Activated T-helper 1 cell treated with Interleukin-2 at 50 U/mL for 16 hours (primary cell): ENCODE measurements at places on chromosomes 4 and X.

GRCh38 chr4:7342223-7343080 lies 92.3 kb downstream of the PSAPL1 start:
- DNase-seq, result no peak

DNA sequence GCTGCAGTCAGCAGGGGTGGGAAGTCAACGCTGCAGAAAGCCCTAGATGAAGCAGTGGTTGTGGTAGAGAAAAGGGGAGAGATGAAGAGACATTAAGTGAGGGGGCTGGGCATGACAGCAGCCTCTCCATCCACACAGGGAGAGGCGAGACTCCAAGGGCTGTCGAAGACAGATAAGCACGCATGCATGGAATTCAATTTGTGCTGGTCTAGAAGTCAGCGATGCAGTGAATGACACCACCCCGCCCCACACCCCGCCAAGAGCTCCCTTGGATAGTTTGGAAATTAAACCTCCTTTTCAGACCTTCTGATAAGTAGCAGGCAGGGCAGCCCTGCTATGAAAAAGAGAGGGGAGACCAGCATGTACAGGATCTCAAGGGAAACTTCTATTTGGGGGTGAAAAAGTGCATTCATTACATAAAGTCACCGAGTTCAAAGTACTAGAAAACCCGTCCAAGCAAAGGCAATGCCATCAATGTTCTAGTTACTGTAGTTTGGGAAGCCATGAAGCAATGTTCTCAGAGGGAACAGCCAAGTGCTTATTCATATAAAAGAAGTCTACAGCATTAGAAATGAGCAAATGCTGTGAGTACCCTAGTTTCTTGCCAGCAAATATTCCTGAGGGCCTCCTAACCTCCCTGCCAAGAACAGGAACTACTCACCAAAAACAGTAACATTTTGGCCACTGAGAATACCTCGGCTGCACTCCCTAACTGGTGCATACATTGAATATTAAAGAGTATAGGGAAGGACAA lies 152.3 kb upstream of the ANXA10 start:
- DNase-seq, result no peak

DNA sequence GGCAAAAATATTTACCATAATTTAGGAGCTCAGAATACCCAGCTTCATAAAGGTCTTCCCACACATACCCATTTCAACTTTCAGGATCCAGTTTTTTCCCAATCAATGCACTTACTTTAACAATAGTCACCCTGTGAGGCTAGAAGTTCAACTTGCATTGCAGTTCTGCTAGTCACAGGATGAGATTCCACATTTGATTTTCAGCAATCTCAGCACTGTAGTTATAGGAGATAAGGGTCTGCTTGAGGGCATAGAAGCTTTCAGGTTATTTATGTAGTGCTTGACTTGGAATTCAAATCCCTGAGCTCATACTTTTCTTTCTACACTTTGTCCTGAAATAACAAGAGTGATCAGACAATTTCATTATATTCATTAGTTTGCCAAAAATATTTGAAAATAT lies 78.3 kb upstream of the IL2 start:
- no peak for DNase-seq

GRCh38 chr4:17288151-17288550 lies 223.7 kb downstream of the QDPR start:
- DNase-seq, result no peak

GRCh38 chr4:188707036-188707435 lies 567.8 kb downstream of the TRIML1 start:
- DNase-seq, result no peak

GRCh38 chr4:179027569-179027968 lies 1585.3 kb upstream of the AGA start:
- DNase-seq, result no peak

GRCh38 chrX:107871136-107871535 lies 45.5 kb downstream of the MID2 start:
- DNase-seq, result no peak

DNA sequence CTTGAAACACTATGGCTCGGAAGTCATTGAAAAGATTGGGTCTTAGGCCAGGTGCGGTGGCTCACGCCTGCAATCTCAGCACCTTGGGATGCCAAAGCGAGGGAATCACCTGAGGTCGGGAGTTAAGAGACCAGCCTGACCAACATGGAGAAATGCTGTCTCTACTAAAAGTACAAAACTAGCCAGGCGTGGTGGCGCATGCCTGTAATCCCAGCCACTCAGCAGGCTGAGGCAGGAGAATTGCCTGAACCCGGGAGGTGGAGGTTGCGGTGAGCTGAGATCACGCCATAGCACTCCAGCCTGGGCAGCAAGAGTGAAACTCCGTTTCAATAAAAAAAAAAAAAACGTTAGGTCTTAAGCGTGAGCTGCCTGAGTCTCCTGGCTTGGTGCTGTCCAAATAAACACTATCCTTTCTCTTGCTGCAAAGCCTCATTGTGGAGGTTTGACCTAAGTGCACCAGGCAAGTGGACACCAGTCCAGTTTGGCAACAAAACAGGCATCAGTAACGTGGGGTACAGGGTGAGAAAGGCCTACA lies 185.9 kb downstream of the DHRSX start:
- no peak for DNase-seq

DNA sequence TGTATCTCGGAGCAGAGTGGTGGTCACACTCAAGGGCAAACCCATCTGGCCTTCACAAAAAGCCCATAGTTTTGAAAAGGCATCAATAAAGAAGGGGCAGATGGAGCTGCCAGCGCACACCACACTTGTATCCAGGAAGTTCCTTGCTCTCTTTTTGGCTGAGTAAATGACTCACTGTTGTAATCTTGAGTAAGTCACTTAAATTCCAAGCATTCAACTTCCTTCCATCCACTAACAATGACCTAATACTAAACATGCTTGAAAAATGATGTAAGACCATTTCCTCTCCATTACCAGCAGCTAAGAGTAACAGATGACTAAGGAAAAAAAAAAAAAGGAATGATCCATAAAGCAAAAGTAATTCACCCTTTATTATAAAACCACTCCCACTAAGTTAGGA lies 32.4 kb upstream of the MYOZ2 start:
- no peak for DNase-seq

DNA sequence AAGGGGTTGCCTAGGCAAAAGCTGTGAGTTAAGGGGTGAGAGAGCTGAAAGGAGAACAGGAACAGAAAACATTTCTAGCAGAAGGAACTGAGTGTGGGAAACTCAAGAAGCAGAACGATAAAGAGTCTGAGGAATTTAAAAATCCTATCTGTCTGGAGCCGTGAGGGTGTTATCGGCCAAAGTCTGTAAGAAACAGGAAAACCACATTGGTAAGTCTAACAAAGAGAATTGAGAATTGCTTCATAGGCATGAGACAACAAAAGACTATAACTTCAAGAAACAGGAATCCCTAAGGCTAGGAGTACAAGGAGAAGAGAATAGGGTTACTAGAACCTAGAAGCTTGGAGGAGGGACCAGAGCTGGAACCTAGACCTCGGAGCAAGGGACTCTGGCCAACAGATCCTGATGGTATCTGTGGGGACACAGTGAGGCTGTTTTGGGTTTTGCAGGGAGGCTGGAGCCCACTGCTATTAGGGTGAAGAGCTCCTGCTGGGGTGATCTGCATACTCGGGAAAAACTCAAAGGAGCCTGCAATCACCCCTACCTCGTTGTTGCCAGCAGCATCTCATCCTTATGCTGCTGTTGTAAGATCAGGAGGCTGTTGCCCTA lies 175.6 kb downstream of the FBXO8 start:
- DNase-seq, result no peak

DNA sequence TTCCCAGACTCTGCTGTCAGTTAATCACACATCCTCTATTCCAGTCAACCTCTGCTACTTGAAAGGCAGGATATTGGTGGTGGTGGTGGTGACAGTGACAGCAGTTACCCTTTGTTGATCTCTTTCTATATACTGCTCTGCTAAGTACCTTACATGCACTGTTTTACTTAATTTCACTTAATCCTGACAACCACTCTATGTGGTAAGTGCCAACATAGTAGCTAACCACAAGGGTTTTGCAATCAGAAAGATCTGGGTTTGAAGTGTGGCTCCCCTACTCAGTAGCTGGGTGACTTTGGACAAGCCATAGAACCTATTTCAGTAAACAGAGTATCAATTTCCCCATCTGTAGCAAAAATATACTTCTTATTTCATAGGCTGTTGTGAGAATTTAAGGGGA lies 24.2 kb upstream of the F9 start:
- DNase-seq, result no peak

GRCh38 chrX:46686003-46686645 lies 72.8 kb downstream of the SLC9A7 start:
- DNase-seq, result peak; percentile 4

DNA sequence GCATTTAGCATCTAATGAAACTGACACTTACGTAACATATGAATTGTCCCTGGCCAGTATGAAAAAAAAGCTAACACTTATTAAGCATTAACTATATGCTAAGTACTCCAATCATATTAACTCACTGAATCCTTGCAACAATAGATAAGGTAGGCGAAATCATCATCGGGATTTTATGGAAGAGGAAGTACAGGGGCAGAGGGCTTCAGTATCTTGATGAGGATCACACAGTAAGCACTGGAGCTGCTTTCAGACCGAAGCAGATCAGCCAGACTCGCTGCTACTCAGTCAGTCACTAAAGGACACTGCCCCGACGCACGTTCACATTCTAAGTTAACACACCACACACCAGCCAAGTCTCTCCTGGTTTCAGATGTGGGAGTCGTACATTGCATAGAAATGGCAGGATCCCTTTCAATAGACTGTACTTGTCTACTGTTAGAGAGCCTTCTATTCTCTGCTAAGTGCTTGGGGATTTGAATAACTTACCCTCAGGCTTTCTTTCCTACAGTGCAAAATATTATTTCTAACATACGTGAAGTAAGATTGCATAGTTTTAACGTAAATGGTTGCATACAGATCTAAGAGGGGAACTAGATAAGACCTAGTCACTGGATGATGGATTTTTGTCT lies 540.2 kb upstream of the TENM3 start:
- DNase-seq, result no peak

DNA sequence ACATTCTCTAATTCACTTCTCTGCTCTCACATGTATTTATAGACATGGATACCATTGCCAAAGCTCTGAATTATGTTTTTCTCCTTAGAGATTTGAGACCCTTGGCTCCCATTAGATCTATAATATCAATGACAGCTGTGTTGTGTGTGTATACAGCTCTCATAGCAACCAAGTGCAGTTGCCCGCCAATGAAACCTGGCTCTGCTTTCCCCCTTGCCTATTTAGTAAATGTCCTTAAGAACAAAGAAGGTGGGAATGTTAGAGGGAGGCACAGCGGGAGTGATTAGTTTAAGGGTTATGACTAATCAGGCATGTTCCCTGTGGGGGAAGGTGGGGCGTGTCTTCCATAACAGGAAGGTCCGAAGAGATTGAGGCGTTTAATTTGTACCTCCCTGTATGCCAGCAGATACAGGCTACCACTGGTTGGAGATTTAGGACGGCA lies 100.5 kb upstream of the TBC1D9 start:
- DNase-seq, result no peak

- DNase-seq, result no peak
Measured at GRCh38 chr4:16695896-16696295, 202.5 kb downstream of the LDB2 start.

- DNase-seq, result no peak
Measured at GRCh38 chr4:6773616-6774540, 8.6 kb upstream of the KIAA0232 start.

GRCh38 chrX:112071132-112071531 lies 11.4 kb downstream of the TRPC5 start:
- DNase-seq, result no peak

- no peak for DNase-seq
Measured at GRCh38 chr4:127528302-127528701, 104.5 kb upstream of the INTU start.

GRCh38 chr4:44056721-44057151 lies 391.9 kb downstream of the KCTD8 start:
- DNase-seq, result no peak

GRCh38 chrX:120334151-120334550 lies 22.9 kb upstream of the TMEM255A start:
- DNase-seq, result no peak

- no peak for DNase-seq
Measured at GRCh38 chr4:3864742-3865721, 98.8 kb downstream of the ADRA2C start.

DNA sequence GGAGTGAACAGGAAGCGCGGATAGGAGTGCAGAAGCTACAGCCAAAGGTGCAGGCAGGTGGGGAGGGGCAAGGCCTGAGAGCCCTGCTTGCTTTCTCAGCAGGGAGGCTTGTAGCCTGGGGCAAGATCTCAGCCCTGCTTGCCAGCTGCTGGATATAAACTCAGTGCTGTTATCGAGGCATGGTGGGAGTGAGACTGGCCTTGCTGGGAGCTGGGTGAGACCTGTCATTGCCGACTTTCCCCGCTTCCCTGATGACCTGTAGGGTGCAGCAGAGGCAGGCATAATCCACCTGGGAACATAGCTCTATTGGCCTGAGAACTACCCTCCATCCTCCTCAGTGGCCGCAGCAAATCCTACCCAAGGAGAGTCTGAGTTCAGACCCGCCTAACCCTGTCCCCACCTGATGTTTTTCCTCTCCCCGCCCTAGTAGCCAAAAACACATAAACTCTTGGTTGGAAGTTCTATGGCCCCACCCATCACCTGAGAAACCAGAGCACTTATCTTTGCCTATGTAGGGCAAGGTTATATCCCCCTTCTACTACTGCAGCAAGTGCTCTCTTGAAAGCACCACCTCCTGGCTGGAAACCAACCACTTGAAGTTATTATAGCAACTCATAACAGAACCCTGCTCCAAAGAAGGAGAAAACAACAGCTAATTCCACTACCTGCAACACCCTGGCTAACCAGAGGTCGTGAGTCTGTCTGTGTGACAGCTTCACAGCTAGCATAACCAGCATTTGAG lies 80.7 kb downstream of the FHIP1A start:
- no peak for DNase-seq

GRCh38 chrX:67654301-67654700 lies 110.5 kb downstream of the AR start:
- no peak for DNase-seq

DNA sequence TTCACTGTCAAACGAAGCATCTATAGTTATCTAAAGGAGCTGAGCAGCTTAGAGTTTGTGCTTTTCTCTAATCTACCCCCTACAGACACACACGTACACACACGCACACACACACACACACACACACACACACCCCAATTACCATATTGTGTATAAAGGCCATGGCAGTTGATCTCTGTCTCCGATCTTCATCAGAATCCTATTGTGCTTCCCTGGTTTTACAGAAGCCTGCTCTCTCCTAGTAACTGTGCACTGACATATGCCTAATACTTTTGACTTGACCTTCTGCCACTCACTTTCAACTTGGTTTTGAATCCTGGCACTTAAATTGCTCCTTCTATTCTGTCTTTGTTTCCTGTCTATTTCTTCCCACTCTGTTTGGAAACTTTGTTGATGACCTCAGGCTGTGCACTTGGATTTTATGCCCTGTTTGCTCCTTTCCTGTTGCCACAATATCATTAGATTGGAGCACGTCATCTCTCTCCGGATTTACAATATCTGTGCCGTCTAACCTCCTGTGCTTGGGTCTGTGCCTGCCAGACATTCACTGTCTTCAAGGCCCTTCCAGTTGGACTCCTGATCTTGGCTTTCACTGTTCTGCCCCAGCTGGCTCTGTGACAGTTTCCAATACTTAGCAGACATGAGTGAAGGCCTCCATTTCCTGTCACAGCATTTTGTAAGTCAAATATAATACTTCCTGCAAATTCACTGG lies 928.1 kb downstream of the FAT4 start:
- DNase-seq, result no peak
